ENCODE measurements at places on chromosomes 16 and 17.

DNA sequence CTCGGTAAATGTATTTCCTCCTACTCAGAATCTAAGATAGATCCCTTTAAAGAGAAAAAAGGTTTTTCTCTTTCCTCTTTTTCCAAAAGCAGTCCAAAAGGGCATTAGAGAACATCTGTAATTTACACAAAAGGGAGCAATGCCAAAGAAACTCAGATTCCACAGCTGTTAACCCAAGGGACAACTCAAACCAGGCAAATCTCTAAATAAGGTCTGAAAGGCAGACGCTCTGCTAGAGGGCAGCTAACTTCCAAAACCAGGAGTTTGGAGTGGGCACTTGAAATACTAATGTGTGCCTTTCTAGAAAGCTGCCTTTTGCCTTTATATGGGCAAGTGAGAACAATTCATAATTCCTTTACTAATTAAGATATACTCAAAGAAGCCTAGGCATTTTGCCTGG is 435.7 kb downstream of the ZFHX3 start:
- no peak for DNase-seq

DNA sequence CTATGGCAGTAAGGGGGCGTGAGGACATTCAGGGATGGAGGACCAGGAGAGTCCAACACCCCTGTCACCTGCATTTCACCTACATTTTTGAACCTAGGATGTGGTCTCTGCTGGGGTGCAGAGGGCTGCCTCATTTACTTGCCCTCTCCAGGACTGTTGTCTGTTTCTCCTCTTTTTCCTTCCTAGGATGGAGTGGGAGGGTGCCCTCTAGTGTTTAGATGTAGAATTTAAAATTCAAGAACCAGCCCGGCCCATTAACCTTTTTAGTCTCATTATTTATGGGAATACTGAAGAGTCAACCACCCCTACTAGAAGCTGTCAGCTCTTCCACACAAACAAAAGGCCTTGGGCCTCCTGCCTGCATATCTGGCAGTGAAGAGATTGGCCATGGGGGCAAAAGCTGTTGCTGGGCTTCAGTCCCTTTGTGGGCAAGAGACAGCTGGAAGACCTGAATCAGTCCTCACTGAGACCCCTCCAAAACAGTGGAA is 2.5 kb upstream of the STARD3 start:
- DNase-seq, result no peak

- no peak for DNase-seq
Observed at GRCh38 chr16:2223942-2224486, 623 bp downstream of the E4F1 start.

DNA sequence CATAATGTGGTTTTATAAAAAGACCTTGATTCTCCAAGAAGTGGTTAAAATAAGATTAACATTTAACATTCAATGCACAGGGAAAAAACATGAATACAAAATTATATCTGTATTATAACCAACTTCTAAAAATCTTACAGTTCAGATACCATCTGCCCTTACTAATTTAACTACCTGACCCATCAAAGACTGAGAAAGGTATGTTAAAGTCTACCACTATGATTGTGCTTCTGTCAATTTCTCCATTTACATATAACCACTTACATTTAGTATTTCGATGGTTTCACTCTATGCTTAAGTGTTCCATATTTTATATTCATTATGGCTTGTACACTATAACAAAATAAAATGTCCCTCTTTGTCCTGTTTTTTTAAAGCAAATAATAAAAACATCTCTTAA is 14.6 kb downstream of the AP1G1 start:
- DNase-seq, result no peak

- no peak for DNase-seq
Observed at GRCh38 chr17:76989519-76989918, 121.3 kb downstream of the MGAT5B start.

DNA sequence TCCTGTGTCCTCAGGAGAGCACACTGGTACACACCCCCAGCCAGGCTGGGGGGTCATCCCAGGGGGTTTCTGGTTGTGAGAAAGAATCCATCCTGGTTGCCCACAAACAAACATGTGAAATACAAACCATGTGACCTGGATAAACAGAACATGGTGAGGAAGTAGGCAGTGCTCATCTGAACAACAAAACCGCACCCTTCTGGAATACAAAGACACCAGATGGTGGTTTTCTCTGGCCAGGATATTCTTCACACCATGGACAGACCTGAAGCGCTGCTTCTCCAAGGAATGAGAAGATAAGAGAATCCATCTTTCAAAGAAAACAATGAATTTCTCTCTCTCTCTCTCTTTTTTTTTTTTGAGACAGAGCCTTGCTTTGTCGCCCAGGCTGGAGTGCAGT is 302.3 kb downstream of the SLC39A11 start:
- no peak for DNase-seq

DNA sequence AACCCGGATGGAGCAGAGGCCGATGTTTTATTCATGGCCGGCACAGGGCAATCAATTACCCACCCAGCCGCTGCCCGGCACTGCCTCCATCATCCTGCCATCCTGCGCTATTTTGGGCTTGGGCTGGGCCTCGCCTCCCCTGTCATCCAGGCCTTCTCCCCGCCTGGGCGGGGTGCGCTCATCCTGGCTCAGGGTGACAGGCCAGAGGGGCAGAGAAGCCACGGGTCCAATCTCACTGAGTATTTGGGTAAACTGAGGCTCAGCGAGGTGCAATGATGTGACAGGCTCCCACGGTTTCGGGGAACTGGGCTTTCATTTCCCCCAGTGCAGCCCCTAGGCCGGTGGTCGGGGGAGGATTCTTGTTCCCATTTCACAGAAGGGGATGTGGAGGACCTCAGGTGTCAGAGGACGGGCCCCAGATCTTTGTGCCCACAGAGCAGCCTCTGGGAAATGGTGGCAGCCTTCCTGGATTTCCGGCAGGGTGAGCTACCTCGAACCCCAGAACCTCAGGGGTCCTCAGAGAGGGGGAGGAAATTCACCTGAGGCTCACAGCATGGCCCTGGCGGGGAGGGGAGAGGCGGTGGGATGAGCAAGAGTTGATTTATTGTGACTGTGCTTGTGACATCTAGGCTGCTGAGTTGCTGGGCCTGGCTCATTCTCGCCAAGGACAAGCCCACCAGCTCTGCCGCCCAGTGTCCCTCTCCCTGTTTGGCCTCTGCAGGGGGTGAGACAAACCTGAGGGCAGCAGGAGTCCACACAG is 23.8 kb upstream of the KCNJ12 start:
- no peak for DNase-seq

- DNase-seq, result no peak
Observed at GRCh38 chr16:3057181-3058138, 8.0 kb upstream of the IL32 start.

- no peak for DNase-seq
Observed at GRCh38 chr16:31698901-31699300, 171.2 kb downstream of the AHSP start.

GRCh38 chr16:15775663-15776304 is 81.0 kb downstream of the MYH11 start:
- no peak for DNase-seq

DNA sequence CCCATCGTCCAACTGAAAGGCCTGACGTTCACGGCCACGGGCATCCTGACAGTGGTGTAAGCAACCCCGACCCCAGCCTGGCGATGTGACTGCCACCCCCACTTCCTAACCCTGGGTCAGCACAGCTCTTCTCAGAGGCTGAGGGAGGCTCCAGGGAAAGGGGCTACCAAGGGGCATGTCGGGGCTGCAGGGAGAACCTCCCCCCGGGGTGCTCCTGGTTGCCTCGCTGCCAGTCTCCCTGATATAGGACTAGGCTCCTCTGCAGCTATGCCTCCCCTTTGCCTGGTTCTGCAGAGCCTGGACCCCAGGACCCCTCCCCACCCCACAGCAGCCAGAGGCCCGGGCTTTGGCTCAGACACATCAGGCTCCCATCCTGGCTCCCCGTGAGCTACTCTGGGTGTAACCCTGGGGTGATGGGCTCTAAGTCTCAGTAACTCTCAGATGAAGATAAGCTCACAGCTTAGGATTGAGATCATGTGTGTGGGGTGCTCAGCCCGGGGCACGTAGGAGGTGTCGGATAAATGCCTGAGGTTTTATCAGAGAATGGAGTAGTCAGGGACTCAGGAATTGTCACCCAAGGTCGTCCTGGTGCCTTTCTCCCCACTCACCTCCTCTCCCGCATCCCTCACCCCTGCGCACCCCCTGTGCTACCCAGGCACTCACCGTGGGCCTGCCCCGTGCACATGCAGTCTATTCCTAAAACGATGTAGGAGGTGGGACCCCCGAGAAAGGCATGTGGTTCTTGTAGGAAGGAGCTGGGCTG is 10.6 kb downstream of the ITGAD start:
- DNase-seq, result no peak

DNA sequence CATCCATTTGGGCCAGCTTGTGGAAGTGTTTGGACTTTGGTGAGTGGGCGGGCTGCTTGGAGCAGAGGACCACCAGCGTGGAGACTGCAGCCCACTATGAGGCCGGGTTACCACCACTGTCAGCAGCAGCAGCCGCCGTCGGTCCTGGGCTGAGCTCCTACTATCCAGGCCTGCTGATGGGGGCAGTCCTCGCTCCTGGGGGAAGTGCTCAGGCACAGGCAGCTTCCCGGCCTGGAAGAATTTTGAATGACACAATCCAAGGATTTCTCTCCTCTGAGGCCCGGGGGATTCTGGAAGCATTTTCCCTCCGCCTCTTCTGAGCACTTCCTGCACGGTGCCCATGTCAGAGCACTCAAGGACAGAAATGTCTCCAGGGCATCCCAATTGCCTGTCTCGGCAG is 5.3 kb upstream of the NOD2 start:
- DNase-seq, result no peak

- no peak for DNase-seq
Observed at GRCh38 chr16:50863644-50864144, 121.8 kb downstream of the CYLD start.

GRCh38 chr17:59347975-59348391 is 16.5 kb downstream of the YPEL2 start:
- no peak for DNase-seq

DNA sequence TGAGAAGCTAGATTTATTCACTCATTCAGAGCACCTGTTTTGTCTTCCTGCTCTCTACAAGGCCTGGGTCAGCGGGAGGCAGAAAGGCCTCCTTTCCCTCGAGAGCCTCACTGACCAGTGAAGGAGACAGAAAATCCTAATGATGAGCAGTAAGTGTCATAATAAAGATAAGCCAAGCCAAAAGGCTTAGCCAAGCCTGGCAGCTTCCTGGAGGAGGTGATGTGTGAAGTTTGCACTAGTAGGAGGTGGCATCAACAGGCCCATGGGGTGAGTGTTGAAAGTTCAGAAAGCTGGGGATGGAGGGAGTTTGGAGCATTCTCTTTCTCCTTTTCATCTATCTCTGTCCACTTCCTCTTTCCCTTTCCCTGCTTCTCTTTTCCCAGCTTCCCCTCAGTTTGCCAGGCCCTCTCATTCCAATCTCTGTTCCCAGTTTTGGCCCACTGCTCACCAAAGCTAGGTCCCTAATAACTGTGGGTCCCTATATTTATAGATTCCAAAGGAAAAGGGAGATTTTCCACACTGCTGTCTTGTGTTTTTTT is 16.5 kb upstream of the SPNS3 start:
- DNase-seq, result no peak

DNA sequence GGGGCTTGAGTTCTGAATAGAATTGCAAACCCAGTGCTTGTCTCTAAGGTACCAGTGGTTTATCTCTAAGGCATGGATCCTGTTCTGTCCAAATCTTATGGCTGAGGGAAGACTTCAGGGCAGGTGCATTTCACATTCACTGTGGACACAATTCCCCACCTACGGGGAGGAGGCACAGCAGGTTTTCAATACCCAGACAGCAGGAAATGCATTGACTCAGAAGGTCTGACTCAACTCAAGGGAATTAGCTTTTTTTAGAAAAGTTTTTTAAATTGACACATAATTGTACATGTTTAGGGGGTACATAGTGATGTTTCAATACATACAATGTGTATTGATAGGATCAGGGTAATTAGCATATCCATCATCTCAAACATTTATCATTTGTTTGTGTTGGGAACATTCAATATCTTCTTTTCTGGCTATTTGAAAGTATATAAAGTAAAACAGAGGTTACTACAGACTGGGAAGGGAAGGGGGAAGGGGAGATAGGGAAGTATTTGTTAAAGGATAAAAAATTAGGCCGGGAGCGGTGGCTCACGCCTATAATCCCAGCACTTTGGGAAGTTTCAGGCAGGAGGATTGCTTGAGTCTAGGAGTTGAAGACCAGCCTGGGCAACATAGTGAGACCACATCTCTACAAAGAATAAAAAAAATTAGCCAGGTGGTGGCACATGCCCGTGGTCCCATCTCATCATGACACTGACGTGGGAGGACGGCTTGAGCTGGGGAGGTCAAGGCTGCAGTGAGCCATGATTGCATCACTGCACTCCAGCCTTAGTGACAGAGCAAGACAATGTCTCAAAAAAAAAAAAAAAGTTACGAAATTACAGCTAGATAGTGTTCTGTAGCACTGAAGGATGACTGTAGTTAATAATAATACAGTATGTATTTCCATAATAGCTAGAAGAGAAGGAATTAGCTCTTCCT is 54.9 kb downstream of the RGS9 start:
- DNase-seq, result no peak

GRCh38 chr17:17361867-17362539 is 58.8 kb downstream of the NT5M start:
- DNase-seq, result no peak

- no peak for DNase-seq
Observed at GRCh38 chr16:85004587-85005205, 6.6 kb downstream of the ZDHHC7 start.

GRCh38 chr16:29316761-29317183 is 89.7 kb downstream of the NPIPB11 start:
- DNase-seq, result no peak

GRCh38 chr17:57415751-57416207 is 159.5 kb downstream of the MSI2 start:
- no peak for DNase-seq

- DNase-seq, result no peak
Observed at GRCh38 chr17:954431-955164, 25.0 kb downstream of the NXN start.

DNA sequence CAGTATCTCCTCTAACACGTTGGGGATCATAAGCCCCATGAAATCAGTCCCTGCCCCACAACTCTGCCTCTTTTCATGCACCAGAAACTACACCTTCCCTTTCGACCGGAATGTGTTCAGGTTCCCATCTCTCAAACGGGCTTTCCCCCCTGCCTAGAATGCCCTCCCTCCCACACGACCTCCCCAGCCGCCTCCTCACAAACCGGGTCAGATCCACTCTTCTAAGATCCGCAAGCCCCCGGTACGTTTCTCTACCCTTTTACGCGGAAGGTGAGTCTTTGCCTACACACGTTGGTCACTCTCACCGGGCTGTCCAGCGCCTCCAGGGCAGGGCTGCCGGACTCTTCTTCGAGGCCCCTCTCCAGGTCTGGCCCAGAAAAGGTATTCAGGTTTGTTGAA is 708 bp downstream of the DHX33 start:
- DNase-seq, result peak; percentile 21

DNA sequence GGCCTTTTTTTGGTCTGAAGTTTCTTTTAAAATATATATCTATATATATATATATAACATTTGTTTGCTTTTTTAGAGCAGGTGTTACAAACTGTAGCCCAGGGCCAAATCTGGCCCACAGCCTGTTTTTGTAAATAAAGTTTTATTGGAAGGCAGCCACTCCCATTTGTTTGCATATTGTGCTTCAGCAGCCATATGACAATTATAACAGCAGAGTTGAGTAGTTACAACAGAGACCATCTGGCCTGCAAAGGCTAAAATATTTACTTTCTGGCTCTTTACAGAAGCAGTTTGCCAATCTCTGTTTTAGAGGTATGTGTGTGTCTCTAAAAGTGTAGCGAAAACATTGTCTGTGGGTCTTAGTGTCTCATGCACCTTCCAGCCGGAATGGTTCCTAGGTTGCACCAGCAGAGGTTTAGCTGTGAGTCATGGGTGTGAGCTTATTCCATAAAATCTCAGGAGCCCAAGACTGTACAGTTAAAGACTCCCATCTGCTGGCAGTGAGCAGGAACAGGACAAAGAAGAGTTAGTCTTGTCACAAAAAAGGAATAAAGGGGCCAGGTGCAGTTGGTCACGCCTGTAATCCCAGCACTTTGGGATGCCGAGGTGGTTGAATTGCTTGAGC is 23.8 kb downstream of the LCMT1 start:
- DNase-seq, result no peak

Measured in stimulated activated CD4-positive, alpha-beta T cell treated with anti-CD3 and anti-CD28 coated beads, Interleukin-1b, Interleukin-23, amount 100 ng/mL, for 4 hours (primary cell).